ENCODE measurements at places on chromosomes 12 and 14.

DNA sequence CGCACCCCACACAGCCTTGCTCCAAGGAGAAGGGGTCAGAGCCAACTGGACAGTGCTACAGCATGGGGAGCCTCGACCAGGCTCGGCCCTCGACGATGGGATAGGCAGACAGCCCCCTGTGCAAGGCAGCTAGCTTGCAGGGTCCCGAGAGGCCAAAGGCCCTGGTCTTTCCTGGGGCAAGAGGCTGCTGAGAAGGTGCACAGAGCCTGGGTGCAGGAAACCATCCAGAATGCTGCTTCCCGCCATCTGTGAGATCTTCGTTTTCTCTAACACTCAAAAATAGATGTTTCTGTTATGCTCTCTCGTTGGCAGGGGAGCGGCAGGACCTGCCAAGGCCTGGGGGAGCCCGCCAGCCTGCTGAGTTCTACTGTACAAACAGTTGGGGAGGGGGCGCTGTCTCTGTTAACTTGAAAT lies 168.0 kb upstream of the RTL1 start:
- DNase-seq: no peak

DNA sequence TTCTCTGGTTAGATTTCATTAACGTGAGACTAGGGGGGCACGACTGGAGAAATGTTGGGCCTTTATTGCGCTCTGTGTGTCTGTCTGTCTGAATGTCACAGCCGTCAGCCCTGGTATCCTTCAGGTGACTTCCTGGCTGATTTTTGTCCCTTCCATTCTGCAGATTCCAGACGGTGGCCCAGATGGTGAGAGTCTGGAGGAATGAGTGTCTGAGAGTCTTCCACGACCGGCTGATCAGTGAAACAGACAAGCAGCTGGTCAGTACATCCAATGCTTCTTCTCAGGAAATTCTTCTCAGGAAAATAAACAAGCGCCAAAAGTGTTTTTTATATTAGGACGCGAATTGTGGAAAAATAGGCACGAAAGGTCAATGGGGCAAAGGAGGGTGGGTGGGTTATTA lies 93.5 kb downstream of the CCDC92 start:
- DNase-seq: no peak

DNA sequence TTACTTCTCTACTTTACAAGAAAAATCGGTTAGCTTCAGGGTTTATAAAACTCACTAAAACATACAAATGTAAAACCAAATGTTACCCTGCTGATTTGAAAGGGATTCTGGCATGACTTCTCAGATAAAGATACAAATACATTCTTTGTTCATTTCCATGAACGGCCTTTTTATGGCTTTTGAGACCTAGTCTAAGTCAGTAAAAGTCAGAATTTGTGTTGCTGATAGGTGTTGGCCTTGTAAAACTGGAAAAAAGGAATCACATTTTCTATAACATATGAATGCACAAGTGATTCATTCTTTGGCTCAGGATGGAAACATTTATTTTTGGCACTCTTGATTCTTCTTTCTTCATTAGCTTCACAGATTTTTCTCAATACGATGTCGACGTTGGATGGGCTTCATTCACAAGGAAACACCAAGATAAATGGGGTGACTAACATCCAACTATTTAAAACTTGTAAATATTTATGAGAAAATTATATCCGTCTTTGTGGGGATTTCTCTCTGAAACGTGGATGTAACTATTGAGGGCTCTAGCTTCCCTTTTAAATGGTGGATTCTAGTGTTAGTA lies 27.0 kb upstream of the CPM start:
- DNase-seq: no peak

DNA sequence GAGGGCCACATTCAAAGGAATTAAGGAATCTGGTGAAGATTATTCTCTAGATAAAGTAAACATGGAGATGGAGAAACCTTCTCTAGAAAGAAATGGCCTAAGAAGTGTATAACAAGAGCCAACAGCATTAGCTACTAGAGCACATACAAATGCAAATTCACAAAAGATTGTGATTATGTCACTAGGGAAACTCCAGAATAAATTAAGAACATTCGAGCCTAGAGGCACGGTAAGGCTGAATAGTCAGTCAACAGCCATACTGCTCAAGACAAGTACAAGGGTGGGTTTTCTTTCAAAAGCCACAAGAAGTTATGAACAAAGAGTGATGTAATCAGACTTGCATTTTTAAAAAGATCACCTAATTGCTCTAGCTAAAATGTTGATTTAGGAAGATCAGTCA lies 25.4 kb downstream of the PPP4R3A start:
- no peak for DNase-seq

DNA sequence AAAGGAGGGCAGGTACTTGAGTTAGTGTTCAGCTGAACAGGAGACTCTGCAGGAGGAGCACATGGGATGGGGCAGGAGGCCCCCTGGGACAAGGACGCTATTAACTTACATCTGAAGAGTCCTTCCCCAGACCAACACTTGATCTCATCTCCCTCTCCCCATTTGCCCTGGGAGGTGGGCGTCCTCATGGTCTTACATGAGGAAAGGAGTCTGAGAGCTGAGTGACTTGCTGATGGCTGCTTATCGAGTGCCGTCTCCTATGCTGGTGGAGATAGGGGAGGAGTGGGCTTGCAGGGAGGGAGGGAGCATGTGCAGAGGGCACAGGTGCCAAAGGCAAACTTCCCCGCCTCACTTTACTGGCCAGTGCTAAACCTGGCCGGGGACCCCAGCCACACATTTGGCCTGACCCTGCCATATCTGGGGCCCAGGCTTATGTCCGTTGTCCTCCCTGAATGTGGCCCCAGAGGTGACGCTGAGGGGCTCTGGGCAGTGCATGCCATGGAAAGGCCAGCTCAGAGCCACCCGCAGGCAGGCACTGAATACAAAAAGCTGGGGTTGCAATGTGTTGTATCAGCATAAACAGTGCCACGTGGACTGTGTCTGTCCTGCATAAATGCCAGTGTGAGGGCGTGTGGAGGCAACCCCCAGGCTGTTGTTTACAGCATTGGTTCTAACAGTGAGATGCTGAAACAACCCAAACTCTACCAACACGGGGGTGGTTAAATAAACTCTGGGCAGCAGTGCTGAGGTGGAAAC lies 29.4 kb downstream of the FAIM2 start:
- DNase-seq: no peak

- DNase-seq: no peak
Measured at GRCh38 chr14:99812892-99813291, 19.7 kb downstream of the EML1 start.
